ENCODE measurements at places on chromosomes 5 and 9. TPM values are rescaled to one million over a fixed set of nuclear protein-coding genes. Genes with fewer than 3 reads are reported as not detected.

- no peak overlapping the region for H3K27ac ChIP-seq
- H3K4me3 ChIP-seq, result no peak overlapping the region
- H3K36me3 ChIP-seq, result no peaks in the 10 kb centered on the region
- peaks cover 4% of the 10 kb centered on the region for H3K27me3 ChIP-seq
Observed at GRCh38 chr9:89778100-89779090, 173.6 kb downstream of the GADD45G start.

GRCh38 chr9:134922066-134922931 lies 4.6 kb upstream of the FCN1 start:
- H3K4me3 ChIP-seq, result no peak overlapping the region
- no peak overlapping the region for H3K27ac ChIP-seq
- DNase-seq, result no peak
- H3K36me3 ChIP-seq, result no peaks in the 10 kb centered on the region
- H3K27me3 ChIP-seq, result peaks cover 2% of the 10 kb centered on the region

DNA sequence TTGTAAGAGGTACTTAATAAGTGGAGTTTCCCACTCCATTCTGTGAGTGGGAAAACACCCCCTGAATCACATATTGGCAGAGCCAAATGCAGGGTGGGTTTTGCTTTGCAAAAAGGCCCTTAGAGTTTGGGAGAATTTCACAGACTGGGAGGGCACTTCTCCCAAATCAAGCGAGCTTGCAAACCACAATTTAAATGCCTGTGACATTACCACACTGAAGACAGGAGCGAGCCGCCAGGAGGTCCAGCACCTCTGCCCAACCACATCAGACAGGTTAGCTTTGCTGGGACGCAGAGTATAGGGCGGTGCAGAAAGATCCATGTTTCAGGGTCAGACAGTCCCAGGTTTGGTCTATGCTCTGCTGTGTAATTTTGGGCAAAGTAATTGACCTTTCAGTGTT lies 2.3 kb downstream of the ALAD start:
- peak; percentile 62 for DNase-seq
- no peak overlapping the region for H3K27ac ChIP-seq
- no peaks in the 10 kb centered on the region for H3K27me3 ChIP-seq

- no peaks in the 10 kb centered on the region for H3K4me1 ChIP-seq
- H3K27me3 ChIP-seq, result peaks cover 2% of the 10 kb centered on the region
- no peak overlapping the region for H3K4me3 ChIP-seq
- no peak overlapping the region for H3K27ac ChIP-seq
- no peak for DNase-seq
- no peaks in the 10 kb centered on the region for H3K36me3 ChIP-seq
Observed at GRCh38 chr9:85155352-85155751, 485.8 kb downstream of the NTRK2 start.

Gene ZNF169
- total RNA-seq, result 3.7 TPM

DNA sequence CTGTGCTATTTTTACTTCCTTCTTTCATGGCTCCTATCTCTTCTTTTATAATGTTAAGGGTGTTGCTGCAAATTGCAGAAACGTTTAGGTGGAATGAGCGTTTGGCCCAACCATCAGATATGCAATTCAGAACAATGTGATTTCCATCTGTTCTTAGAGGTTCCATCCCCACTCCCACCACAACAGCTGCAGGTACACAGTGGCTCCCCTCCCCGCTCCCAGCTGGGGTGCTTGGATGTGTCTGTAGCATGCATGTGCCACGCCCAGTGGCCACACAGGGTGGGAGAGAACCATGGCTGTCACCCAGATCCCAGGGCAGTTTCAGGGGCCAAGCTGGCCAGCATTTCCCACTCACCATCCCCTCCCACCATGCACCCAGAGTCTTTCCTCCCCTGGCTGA lies 62.2 kb downstream of the ACTL7B start:
- no peak for DNase-seq
- no peaks in the 10 kb centered on the region for H3K36me3 ChIP-seq
- H3K27me3 ChIP-seq, result no peaks in the 10 kb centered on the region
- H3K4me3 ChIP-seq, result no peak overlapping the region

- peaks cover 11% of the 10 kb centered on the region for H3K4me1 ChIP-seq
- H3K27ac ChIP-seq, result no peak overlapping the region
- no peaks in the 10 kb centered on the region for H3K36me3 ChIP-seq
- H3K4me3 ChIP-seq, result no peak overlapping the region
- no peaks in the 10 kb centered on the region for H3K27me3 ChIP-seq
Observed at GRCh38 chr9:36025746-36026145, 11.0 kb upstream of the RECK start.

All from astrocyte (in vitro differentiated cells and primary cell).